Non-pigmented ciliary epithelial cell (primary cell): ENCODE measurements at places on chromosomes 2 and 18.

DNA sequence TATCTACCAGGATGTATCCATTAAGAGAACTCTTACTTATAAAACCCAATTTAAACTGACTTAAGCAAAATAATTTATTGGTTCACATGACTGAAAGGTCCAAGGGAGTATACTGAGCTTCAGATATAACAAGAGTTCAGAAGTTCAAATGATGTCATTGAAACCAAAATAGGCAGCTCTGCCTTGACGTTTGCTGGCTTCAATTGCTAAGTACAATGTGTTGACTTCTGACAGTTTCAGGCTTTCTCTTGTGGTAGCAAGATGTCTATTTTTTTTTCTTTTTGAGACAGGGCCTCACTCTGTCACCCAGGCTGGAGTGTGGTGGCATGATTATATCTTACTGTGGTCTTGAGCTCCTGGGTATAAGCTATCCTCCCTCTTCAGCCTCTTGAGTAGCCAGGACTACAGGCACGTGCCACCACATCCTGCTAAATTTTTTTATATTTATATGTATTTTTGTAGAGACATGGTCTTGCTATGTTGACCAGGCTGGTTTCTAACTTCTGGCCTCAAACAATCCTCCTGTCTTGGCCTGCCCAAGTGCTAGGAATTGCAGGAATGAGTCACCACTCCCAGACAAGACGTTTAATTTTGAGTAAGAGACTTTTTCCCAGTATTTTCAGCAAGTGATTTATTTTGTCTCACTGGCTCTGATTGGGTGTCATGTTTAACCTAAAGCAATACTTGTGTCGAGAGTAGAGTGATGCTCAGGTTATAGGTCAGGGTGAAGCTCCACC, 184.8 kb downstream of the NR4A2 start:
- DNase-seq: peak; percentile 4

DNA sequence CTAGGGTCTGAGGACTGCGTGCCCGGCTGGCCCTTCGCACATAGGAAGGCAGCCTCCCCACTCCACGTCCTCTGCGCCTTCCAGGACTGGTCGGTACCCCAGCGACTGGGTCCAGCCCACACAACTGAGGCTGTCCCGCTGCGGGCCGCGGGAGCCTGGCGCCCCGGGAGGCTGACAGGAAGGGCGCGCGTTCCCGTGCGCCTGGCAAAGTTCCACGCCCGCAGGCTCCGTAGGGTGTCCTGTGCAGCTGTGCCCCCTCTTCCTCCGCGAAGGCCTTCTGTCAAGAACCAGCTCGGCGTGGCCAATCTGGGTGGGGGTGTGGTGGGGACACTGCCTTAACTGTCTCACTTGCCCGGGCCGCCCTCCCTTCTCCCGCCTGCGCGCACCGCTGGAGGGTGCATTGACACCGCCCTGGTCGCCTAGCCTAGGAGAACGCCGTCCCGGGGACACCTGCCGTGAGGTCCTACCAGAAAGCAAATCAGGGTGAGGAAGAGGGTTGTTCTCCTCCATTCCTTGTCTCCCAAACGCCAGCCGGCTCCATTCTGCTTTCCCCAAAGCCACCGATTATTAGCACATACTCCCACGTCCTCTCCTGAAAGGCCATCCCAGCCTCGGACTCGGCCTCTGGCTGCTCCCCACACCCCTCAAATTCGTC, 618 bp upstream of the LYPD1 start:
- DNase-seq: no peak

GRCh38 chr2:234631646-234632514, 135.0 kb upstream of the ARL4C start:
- DNase-seq: no peak

DNA sequence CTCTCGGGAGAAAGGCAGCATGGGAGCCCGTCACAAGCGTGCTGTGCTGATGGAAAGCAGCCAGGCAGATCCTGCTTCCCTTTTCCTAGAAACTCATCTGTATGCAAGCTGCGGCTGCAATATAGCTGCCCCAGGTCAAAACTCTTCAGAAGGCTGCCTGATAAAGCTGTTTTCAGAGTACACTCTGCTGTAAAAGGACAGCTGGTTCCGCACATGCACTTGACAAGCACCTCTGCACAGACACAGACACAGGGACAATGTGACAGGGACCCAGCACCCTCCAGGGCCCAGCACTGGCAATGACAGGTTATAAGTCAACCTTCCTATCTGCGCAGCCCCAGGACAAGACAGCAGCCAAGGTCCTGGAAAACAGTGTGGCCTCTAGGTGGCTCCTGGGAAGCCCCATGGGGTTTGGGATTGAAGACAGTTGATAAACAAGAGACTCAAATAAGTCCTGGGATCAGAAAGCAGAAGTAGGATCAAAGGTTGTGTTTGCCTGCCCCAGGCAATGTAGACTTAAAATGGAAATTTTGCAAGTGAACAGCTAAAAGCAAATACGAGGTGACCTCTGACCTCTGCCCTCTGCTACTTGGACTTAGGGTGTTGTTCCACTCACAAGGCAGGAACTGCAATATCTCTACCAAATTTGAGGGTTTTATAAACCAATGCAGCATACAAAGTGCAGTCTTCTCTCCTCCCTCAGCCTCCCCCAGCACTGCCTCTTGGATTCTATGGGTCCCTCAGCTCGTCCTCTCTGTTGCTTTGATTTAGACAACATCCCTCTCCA, 16.9 kb downstream of the SLC66A2 start:
- no peak for DNase-seq

DNA sequence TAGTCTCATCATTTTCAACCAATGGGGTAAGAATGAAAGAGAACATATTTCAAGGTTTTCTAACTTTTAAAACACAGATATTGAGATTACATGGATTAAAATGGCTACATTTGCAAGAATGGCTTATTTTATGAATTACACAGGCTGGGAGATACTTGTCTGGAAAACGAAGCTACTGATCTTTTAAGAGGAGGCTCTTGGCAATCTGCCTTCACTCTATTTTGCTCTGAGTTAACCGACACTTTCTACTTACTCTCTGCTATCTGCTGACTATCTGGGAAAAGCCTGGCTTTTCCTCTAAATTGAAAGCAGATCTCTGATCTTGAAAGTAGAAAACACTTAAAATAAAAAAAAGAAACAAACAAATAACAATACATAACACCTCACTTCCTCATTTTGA, 325.4 kb upstream of the LINC00305 start:
- DNase-seq: no peak

- DNase-seq: no peak
Measured at GRCh38 chr2:183495589-183496267, 371.5 kb downstream of the NUP35 start.

DNA sequence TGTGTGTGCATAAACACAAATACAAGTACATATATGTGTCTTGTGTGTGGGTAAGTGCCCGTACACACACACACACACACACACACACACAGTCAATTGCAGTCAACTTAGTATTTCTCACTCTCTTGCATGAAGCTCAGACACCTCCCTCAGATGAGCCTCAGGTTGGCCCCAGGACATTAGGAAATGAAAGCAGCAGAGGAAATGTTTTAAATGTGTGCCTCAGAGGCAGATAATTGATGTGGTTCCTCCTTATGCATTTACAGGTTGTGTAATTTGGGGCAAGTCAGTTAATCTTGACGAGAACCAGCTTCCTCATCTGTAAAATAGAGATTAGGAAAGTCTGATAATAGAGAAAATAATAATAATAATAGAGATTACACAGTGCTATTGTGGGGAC, 814.0 kb upstream of the ID2 start:
- DNase-seq: no peak

GRCh38 chr2:228624733-228625132, 443.2 kb upstream of the SPHKAP start:
- no peak for DNase-seq

DNA sequence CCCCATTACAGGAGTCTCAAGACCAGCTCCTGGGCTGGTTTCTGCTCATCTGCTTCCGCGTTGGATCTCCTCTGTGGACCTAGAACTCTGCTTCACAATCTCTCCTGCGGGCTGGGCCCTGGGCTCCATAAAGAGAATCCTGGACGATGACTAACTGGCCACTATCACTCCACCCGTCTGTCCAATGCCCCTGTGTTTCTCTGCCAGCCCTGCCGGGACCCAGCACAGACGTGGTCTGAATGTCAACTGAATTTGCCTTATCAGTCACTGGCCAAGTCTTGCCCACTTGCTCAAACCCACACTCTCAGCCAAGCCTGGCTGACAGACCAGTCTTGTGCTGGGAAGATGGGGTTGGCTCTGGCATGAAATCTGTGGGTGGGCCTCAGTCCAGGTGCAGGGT, 17.4 kb downstream of the KIF3C start:
- no peak for DNase-seq

- DNase-seq: no peak
Measured at GRCh38 chr18:12849548-12849947, 34.5 kb downstream of the PTPN2 start.

DNA sequence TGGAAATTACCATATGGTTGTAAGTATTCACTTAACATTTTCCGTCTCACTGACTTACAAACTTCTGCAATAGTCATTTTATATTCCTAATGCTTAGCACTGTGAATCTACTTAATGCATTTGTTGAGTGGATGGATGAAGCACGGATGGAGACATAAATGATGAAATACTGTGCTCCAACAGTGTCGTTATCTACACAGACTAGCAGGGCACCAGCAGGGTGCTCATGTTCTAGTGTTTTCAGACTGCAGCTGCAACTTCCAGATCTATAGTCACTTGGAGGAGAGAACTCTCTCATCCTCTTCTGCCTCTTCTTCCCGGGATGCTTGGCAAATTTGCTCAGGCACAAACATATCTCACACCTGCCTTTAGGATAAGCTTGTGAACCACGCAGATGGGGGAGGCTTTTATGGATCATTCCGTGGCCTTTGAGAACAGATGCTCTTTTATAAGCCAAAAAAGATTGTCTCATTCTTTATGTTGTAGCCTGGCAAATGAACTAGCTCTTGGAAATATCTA, 797.7 kb downstream of the MBD2 start:
- DNase-seq: no peak

- DNase-seq: no peak
Measured at GRCh38 chr2:103435010-103435409, 673.2 kb downstream of the TMEM182 start.

- DNase-seq: no peak
Measured at GRCh38 chr2:164933671-164934189, 21.6 kb downstream of the SLC38A11 start.

GRCh38 chr2:23118894-23119293, 266.1 kb upstream of the KLHL29 start:
- DNase-seq: no peak

- no peak for DNase-seq
Measured at GRCh38 chr2:37764739-37765138, 93.3 kb upstream of the CDC42EP3 start.

DNA sequence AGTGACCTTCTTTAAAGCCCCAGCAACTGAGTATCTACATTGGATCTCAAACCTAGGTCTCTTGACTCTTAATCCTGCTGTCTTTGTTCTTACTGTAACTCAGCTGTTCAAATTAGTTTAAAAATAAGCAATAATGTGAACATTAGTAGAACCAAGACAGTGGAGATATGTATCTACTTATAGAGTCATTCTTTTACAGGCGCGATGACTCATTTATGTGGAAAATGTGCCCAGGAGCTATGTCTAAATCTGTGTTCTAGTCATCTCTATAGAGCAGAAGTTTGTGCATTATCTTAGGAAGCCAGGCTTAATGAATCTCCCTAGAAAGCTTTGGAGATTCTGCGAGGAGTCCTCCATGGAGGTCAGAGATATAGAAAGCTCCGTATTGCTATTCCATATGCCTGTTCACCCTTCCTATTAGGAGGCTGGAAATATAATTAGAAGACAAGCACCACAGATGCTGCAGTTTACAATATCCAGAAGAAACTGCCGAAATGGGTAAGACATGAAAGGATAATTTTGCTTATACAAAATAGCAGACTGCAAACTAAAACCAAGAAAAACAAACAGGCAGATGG, 211.6 kb downstream of the TRIB2 start:
- no peak for DNase-seq

DNA sequence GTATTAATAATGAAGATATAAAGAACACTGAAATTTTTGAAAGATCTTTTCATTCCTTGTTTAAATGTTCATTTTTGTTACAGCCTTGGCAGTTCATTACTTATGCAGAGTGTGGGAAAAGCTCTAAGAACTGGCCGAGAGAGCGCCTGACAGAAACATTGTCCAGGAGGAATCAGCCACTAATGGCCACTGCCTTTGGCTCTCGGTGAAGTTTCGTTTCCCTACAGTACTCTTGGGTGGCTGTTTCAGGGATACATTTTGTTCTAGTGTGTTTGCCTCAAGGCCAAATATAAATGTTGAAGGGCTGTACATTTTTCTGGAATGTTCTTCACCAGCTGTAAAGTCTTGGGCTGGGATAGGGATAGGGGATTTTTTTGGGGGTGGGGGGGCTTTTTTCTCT, 10.7 kb downstream of the SPTBN1 start:
- DNase-seq: no peak

- DNase-seq: no peak
Measured at GRCh38 chr2:27175330-27175729, 26.5 kb downstream of the TCF23 start.

DNA sequence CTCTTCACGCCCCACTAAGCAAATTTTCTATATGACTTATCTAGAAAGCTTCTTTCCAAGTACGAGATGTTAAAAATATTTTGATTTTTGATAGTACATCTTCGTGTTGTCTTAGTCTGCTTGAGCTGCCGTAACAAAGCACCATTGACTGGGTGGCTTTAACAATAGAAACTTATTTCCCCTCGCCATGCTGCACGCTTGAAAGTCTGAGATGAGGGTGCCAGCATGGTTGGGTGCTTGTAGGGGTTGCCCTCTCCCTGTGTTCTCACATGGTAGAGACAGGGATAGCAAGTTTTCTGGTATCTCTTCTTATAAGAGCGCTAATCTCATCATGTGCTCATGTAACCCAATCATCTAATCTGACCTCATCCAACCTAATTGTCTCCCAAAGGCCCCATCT, 106.2 kb downstream of the TANC1 start:
- no peak for DNase-seq

- no peak for DNase-seq
Measured at GRCh38 chr2:68739595-68740399, 5.2 kb downstream of the ARHGAP25 start.

- DNase-seq: no peak
Measured at GRCh38 chr2:199679883-199680282, 171.1 kb downstream of the FTCDNL1 start.

GRCh38 chr2:10768063-10768507, 44.5 kb downstream of the PDIA6 start:
- no peak for DNase-seq

- no peak for DNase-seq
Measured at GRCh38 chr2:1787755-1788477, 43.6 kb upstream of the PXDN start.

- no peak for DNase-seq
Measured at GRCh38 chr2:126714191-126714965, 58.4 kb downstream of the GYPC start.

GRCh38 chr2:145431181-145431951, 911.4 kb upstream of the ZEB2 start:
- DNase-seq: no peak

- no peak for DNase-seq
Measured at GRCh38 chr2:3433339-3433699, 53.8 kb downstream of the TRAPPC12 start.

DNA sequence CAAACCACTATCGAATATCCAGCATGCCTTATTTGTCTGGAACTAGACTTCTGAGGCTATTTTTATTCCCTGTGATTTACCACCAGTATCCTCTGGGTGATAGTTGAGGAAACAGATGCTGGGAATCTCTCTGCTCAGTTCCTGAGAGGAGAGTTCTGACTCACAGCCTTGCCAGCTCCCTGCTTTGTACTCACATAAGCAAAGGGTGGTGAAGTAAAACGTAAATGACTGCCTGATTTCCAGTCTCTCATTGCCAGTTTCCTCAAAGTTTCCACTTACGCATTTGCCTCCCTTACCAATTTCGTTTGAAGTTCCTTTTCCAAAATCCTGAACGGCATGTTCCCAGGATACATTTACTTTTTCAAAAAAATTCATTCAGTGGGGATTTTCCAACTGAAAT, 69.2 kb upstream of the HNRNPA3 start:
- DNase-seq: no peak
